DMS 273 treated with DMSO at 0.1 percent for 48 hours (cell line): ENCODE measurements at places on chromosomes 6 and 20.

- DNase-seq: no peak
Measured at GRCh38 chr20:5654557-5654956, 95.6 kb upstream of the SHLD1 start.

DNA sequence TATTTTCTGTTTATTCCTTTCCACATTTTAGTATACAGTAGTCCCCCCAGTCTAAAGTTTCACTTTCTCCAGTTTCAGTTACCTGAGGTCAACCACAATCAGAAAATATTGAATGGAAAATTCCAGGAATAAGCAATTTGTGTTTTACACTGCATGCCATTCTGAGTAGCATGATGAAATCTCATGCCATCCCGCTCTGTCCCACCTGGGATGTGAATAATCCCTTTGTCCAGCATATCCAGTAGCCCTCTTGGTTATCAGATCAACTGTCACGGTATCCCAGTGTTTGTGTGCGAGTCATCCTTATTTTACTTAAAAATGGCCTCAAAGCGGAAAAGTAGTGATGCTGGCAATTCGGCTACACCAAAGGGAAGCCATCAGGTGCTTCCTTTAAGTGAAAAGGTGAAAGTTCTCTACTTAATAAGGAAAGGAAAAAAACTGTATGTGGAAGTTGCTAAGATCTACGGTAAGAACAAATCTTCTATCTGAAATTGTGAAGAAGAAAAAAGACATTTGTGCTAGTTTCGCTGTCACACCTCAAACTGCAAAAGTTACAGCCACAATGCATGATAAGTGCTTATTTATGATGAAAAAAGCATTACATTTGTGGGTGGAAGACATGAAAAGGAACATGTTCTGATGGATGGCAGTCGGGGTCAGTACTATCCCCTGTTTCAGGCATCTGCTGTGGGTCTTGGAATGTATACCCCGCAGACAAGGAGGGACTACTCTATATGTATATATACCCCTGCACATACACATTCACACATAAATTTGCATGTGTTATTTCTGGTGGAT lies 11.3 kb downstream of the NOX3 start:
- no peak for DNase-seq

- no peak for DNase-seq
Measured at GRCh38 chr20:53713328-53714056, 119.9 kb upstream of the ZNF217 start.

DNA sequence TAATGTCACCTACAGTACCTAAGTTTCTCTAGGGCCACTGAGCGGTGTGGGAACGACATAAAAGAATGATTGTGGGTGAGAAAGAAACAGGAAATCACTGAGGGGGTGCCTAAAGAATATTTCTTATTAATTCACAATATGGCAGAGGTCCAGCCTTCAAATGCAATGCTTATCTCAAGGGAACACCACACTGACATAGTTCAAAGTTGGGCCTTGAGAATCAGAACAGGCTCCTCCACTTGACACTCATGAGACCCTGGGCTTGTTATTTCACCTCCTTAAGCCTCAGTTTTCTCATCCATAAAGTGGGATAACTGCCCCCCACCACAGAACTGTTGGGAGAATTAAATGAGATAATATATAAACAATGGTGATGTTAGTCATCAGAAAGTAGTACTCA lies 40.4 kb upstream of the ARHGAP18 start:
- DNase-seq: no peak

DNA sequence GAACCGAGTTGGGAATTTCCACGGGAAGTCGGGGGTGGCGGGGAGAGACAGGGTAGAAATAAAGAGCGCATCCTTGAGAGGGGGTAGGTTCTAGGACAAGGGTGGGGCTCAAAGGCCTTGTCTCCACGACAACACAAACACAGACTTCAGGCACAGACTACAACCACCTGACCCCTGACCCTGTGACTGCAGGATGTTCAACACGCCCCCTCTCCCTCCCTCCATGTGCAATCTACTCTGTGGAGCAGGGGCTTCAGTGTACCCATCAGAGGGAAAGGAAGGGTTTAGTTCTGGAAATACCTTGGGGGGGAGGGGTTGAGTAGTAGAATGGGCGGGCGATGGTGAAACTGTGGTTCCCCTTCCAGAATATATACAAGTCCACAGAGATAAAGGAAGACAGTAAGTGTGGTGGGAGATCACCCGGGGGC lies 651 bp upstream of the TAPBP start:
- no peak for DNase-seq

DNA sequence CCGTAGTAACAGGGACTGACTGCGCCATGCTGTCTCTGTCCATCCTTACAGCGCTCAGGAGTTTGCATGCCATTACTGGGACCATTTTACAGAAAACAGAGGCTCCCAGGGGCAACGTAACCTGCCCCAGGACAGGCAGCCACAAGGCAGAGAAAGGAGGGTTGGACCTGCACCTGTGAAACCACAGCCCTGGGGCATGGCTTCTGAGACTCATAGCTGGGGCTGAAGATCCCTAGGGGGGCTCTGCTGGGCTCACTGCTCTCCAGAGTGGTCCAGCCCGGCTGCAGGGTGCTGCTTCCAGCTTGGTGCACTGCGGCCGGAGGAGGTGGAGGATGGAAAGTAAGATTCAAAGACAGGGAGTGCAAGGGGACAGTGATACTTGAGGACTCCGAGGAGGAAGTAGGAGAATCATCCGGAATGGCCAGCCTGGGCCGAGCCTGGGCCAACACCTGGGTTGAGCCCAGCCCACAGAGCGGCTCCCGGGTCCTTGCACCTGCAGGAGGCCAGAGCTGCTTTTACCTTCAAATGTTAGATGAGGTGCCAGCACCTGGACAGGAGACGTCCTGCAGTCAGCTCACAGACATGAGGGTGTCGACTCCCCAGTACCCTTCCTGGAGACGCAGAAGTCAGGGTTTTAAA lies 183.2 kb downstream of the CDH4 start:
- no peak for DNase-seq

DNA sequence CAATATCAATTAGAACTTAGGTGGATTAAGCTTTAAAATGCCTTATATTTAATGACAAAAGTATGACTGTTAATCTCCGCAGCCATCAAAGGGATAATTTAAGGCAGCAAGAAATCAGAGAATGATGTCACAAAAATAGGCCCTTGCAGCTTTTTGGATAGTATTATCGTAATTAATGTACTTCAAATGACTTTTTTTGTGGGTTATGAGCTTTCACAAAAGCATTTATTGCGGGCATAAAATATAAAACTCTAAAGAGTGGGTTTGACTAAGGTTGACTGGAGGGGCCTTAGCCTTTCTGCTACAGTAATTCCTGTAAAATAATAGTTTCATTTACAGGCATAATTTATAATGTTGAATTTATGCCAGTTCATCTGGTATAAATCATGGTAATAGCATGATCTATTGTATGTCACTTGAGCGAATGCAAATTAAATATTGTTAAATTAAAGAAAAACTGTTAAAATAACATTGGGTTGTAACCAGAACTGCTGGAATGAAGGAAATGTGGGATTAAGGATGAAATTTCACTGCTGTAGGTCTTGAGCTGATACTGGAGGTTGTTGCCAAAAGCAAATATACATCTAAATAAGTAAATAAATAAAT lies 78.5 kb upstream of the ZFP64 start:
- DNase-seq: no peak

DNA sequence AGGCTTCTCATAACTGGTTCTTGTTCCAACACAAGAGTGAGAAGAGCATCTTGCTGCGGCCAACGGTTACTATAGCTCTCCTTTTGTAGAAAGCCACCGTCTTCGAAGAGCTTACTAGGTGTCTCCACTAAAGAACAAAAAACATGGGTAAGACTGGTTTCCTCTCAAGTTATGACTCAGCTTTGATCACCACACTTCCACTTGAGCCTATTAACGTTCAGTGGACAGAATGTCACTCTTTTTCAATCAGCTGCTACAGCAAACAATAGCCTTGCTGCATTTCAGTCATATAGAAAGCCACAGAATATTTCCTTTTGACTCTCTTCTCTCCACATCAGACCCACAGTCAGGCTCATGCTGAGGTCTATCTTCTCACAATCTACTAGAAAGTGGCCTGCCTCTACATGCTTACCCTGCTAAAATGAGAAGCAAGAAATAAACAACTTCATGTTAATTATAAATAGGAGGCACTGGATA lies 243.5 kb upstream of the PREP start:
- DNase-seq: no peak

DNA sequence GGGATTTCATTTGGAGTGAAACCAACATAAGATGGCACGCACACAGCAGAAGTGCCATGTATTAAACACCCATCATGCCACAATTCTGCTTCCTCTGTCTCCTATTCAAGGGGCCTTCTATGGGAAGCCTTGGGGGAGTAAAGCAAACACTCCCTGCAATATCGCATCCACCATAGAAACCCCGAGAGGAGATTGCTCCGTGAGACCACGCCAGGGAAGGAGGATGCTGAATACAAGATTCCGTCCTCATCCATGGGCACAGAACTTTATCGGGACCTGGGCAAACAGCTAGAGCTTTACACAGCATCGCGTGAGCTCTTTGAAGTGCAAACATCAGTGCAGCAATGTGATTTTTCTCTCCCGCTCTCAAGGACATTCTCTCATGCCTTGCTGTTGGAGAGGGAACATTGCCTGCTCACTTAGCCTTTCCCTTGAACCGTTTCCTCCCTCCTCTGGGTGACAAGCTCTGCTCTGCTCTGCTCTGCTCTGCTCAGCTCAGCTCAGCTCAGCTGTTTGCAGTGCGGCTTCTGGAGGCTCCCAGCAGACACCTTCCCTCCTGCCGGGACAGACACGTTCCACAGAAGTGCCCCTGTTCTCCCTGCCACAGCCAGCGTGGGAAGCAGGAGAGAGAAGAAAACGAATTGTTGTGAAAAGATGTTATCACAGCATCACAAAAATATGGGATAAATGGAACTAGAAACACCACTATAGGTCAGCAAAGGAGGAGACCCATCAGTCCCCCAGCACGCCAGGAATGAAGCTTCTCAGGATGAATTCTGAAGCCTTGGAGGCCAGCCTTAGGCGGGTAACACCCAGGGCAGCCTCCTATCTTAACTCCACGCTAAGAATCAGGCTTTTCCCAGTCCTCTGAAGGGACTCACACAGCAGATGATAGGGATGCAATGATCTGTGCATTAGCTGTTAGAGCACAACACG lies 48.2 kb downstream of the RNASET2 start:
- DNase-seq: no peak

DNA sequence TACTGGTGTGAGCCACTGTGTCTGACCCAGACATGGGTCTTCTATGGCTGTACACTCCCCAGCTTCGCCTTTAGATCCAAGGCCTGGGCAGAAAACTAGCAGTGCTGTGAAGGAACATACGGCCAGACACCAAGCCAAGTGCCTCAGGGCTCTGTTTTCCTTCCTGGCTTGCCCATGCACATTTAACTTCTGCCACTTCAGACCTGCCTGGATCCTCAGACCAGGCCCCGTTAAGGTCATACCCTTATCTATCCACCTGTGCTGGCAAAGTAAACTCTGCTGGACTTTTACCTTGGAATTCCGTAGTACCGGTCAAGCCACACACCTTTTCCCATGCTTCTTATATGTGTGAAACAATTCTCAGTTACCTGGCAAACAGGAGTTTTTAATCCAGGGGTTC lies 644.8 kb downstream of the PTPRT start:
- no peak for DNase-seq
